ENCODE measurements at places on chromosomes 12 and 14.

- no peak for DNase-seq
These were observed 9.0 kb downstream of the FRMD6 start for GRCh38 chr14:51660741-51661140.

GRCh38 chr14:103859416-103860202 is 12.2 kb upstream of the PPP1R13B start:
- no peak for DNase-seq

- no peak for DNase-seq
These were observed 21.3 kb downstream of the ACTN1 start for GRCh38 chr14:68957775-68958174.

- no peak for DNase-seq
These were observed 73.4 kb downstream of the C12orf42 start for GRCh38 chr12:103422328-103422727.

GRCh38 chr12:119980242-119980641 is 8.8 kb upstream of the BICDL1 start:
- peak; percentile 14 for DNase-seq

DNA sequence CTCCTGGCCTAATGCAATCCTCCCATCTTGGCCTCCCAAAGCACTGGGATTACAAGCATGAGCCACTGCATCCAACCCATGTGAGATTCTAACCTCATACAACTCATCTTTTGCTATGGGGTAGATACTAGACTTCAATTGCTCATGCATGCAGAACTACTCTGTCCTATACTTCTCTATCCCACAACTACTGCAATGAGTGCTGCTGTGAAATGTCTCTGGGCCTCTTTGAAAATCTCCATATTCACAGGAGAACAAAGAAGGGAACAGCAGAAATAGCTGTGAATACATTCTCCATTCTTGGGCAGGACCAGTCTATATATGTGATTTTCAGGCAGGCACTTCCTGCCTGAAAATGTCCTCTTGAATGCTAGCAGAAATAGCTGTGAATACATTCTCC is 220.7 kb upstream of the GRIP1 start:
- no peak for DNase-seq

- no peak for DNase-seq
These were observed 452.3 kb downstream of the DIO2 start for GRCh38 chr14:79758985-79759384.

GRCh38 chr14:32330351-32331111 is 1.4 kb downstream of the AKAP6 start:
- no peak for DNase-seq

GRCh38 chr14:68392393-68393141 is 400.3 kb downstream of the ZFP36L1 start:
- no peak for DNase-seq

DNA sequence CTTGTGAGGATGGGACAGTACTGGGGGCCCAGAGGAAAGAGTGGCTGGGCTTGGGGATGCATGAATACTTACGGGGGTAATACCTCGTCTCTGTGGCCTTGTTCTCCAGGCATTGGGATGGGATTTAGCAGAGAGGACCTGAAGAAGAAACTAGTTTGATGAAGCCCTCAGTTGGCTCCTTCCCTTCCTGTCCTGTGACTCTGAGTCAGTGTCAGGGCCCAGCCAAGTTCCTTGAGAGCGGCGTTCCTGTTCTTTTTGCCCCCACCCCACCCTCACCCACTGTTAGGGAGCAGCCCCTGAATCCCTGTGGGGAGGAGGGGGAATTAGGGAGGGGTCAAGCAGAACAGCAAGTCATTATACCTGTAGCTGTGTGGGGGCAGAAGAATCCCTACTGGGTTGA is 5.2 kb upstream of the LRP1-AS start:
- no peak for DNase-seq

GRCh38 chr14:89955022-89955744 is 544 bp upstream of the TDP1 start:
- DNase-seq, result no peak

- DNase-seq, result no peak
These were observed 305.3 kb upstream of the DDHD1 start for GRCh38 chr14:53458368-53458814.

GRCh38 chr12:3633396-3633795 is 119.5 kb downstream of the CRACR2A start:
- no peak for DNase-seq

- no peak for DNase-seq
These were observed 207.1 kb downstream of the GALC start for GRCh38 chr14:87785897-87786296.

GRCh38 chr12:6211421-6211869 is 11.2 kb downstream of the CD9 start:
- DNase-seq, result no peak

DNA sequence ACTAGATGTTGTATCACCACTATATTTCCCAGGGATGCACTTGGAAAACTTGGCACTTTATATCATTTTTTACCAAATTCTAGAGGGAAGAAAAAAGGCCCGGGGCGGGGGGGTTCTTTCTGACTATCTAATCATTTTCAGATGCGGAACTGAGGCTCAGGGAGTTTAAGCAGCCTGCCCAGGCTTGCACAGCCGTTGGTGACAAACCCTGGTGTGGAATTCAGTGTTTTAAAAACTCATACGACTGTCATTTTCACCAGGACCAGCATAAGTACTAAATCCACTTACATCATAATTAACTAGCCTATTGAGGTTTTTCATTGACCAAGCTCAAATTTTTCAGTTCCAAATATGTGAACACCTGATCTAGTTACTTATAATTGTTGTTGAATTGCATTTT is 181.0 kb downstream of the IPO8 start:
- DNase-seq, result no peak

GRCh38 chr12:131907379-131908091 is 13.1 kb downstream of the ULK1 start:
- DNase-seq, result no peak

DNA sequence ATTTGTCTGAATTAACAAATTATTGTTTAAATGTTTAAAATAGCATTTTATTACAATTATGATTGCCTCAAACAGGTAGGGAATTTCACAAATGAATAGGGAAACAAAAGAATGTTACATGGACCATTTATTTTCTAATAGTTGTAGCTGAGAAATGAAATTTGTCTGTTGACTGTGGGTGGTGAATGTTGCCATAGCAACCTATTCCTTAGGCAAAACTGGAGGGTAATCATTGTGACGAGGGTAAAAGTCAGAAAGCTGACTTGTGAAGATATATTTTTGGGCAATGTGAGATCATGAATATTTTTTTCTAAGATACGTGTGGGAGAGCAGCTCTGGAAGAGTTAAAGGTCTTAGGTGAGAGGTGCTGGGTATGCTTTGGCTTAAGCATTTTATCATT is 24.2 kb upstream of the CLEC14A start:
- no peak for DNase-seq
